ENCODE measurements at places on chromosomes 3 and 15. TPM values are rescaled to one million over a fixed set of nuclear protein-coding genes. Genes with fewer than 3 reads are reported as not detected.

DNA sequence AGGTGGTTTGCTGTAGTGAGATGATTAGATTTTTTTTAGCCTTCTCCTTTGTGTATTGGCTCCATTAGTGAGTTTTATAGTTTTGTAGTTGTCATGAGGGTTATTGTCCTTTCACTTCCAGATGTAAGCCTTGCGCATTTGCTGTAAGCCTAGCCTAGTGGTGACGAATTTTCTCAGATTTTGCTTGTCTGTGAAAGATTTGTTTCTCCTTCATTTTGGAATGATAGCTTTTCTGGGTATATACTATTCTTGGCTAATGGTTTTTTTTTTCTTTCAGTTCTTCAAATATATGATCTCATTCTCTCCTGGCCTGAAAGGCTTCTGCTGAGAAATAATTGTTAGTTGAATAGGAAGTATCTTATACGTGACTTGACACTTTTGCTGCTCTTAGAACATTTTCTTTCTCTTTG, 166.5 kb upstream of the THRB start:
- DNase-seq: no peak

- DNase-seq: no peak
Measured at GRCh38 chr3:107629566-107629965, 106.8 kb downstream of the BBX start.

DNA sequence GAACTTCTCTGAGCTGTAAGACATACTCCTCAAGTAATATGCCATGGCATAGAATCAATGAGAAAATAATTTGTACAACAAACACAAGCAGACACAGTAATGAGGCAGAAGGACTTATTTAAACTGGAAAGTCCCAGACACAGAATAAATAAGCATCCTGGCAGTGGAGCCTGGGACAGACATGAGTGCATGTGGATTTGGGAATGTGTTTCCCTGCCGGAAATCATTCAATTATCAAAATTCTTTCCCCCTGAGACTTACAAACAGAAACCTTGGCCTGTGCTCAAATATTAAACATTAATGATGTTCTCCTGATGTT, 520.1 kb downstream of the ROBO1 start:
- DNase-seq: peak; percentile 57

- no peak for DNase-seq
Measured at GRCh38 chr3:70583682-70584081, 271.2 kb upstream of the MDFIC2 start.

Gene C3orf49
- total RNA-seq: not detected

Gene AMIGO3
- total RNA-seq: 5.2 TPM

DNA sequence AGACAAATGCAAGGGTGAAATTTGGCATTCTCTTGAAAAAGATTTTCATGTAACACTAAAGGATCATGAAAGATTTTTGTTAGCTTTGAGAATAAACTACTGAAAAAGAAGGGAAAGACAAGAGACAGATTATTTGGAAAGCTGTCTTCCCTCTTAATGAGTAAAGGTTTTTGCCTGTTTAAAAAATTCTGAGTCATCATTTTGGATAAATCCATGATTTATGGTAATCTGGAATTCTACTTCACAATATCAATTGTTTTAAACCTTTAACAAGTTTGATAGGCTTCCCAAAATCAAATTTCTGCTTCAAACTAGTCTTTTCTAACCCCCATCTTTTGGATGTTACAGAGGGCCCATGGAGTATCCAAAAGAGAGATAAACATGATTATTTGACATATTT, 641.5 kb upstream of the EPHA6 start:
- no peak for DNase-seq

Gene WDR93
- total RNA-seq: 0.06 TPM

Gene PRR20G
- not detected for total RNA-seq

Gene TMEM108
- total RNA-seq: 0.49 TPM

- no peak for DNase-seq
Measured at GRCh38 chr3:148319161-148319915, 378.4 kb upstream of the AGTR1 start.

- peak; percentile 63 for DNase-seq
Measured at GRCh38 chr3:42654331-42655201, 1.1 kb downstream of the ZBTB47 start.

DNA sequence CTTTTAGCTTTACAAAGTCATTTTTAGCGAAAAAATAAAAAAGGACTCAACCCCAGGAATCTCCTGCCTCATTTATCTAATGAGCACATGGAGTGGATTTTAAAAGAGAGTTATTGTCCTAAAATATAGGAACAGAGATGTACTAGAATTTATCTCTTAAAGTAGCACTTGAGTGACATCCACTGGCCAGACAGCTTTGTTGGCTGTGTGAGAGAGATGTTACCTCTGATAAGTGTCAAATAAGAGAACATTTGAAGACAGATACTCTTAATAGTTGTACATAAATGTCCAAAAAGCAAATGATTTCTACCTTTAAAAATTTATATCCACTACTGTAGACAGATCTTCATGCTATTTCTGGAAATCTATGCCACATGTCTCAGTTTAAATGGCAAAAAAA, 12.3 kb upstream of the MFSD1 start:
- DNase-seq: no peak

DNA sequence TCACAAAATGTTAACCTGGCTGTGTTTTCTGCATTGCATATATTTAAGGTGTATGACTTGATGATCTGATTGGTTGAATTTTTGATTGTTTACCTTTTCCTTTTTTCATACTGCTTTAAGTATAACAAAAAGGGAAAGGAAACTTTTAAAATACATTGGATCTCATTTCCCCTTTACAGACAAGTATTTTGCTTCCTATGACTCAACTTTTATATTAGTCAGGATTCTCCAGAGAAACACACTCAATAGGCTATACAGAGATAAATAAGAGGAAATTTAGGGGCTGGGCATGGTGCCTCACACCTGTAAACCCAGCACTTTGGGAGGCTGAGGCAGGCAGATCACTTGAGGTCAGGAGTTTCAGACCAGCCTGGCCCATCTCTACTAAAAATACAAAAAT, 205.8 kb downstream of the TJP1 start:
- no peak for DNase-seq

Gene IGF2BP2
- 119 TPM for total RNA-seq

Gene RCN2
- total RNA-seq: 68.4 TPM

Gene WDR73
- 25.0 TPM for total RNA-seq

Gene AEN
- total RNA-seq: 53.6 TPM

DNA sequence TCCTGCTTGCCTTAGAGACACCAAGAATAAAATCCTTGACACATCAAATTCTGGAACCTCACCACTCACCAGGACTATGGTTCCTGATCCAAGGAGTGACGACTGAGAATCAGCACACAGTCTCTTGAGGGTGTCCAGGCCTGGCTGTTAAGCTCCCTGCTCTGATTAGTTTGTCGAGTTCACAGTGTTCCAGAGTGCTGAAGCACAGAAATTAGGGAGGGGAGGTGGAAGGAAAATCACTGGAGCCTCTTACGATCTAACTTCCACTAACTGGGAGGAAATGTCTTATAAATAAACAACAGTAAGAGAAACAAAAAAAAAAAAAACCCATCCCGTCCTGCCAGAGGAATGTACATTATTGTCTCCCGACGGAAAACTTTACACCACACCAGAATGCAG, 330.2 kb downstream of the TIGIT start:
- DNase-seq: peak; percentile 77

- no peak for DNase-seq
Measured at GRCh38 chr3:131762981-131763564, 260.3 kb upstream of the MRPL3 start.

Gene IDH2
- 392 TPM for total RNA-seq

Gene STARD9
- total RNA-seq: 2.3 TPM

DNA sequence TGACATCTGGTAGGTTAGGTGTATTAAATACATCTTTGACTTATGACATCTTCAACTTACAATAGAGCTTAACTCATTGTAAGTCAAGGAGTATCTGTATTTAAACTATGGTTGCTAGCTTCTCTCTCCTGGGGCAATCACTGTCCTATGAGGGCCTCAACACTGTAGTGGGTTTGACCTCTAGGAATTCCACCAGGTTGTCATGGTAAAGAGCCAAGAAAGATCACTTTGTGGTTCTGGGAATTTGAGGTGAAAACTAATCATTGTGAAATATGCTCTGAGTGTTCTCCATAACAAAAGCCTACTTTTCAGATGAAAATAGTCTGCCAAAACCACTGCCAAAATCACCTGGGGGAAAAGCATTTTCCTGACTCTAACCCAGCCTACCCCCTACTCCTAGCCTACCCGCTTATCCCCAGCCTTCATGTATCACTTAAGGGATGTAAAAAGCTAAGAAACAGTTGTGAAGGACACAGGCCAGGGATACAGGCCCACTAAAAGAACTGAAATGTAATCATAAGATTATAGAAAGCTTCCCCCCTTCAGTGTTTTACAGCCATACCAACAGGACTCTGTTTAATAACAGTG, 723.8 kb downstream of the MECOM start:
- DNase-seq: no peak

Gene SAMD7
- total RNA-seq: not detected

Gene TLNRD1
- 29.2 TPM for total RNA-seq

Gene B3GALNT1
- 10.8 TPM for total RNA-seq

GRCh38 chr3:151926956-151927355, 53.5 kb downstream of the SUCNR1 start:
- no peak for DNase-seq

- DNase-seq: no peak
Measured at GRCh38 chr3:131778526-131778925, 256.3 kb downstream of the CPNE4 start.

DNA sequence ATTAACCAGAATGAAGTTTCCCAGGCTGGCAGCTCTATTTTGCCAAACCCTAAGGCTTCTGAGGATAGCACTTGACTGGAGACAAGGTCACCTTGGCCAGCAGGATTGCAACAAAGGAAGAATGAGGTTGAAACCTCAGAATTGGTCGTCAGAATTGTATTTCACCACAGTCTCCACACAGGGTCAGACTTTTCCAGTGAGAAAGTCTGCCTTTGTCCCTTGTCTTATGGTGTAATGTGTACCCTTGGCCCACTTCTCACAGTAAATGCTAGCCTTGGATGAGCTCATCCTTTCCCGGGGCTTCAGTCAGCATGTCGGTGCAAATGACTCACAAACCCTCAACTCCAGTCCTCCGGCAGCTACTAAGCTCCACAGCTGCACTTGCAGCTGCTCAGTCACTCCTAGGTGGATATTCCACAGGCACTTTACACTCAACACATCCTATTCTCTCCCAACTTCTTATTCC, 19.7 kb downstream of the SSR3 start:
- peak; percentile 99 for DNase-seq

DNA sequence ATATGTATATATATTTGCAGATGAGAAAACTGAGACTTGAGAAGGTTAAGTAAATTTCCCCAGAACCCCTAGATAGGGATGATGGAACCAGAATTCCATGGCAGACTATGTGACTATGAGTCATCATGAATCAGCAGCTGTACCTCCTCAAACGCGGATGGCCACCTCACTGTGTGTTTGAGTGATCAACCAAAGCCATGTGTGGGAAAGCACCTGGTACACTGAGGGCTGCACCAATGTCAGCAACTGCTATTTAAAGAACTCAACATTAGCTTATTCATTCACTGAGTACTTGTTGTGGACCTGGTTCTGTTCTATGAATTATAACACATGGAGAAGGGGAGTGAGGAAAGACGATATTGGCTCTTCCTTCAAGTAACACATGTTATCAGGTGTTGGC, 377.0 kb downstream of the GAP43 start:
- peak; percentile 71 for DNase-seq

DNA sequence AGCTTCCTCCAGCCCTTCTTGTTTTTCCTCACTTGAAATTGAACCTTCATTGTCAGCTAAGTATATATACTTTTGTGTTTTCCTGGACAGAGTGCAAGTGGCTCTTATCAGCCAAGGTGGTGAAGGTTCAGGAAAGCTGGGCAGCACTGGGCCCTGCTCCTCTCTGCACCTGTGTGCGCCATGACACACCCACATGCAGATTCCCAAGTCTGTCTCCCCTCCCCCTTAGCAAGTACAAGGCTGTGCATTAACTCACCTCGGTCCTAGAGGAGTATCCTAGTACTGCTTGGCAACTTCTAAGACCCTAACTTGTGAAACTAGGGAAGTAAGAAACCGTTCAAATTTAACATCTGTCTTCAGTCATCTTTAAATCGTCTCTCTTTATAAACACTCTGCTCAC, 85.8 kb downstream of the SLC49A4 start:
- no peak for DNase-seq
